Lower leg skin (tissue), 4 donors: ENCODE measurements at places on chromosomes 3 and 15.

- peak; percentile 74 for DNase-seq
Observed at GRCh38 chr15:28902856-28903255, 17.1 kb downstream of the APBA2 start.

- DNase-seq = no peak
Observed at GRCh38 chr3:152443212-152444023, 174.7 kb downstream of the MBNL1 start.

DNA sequence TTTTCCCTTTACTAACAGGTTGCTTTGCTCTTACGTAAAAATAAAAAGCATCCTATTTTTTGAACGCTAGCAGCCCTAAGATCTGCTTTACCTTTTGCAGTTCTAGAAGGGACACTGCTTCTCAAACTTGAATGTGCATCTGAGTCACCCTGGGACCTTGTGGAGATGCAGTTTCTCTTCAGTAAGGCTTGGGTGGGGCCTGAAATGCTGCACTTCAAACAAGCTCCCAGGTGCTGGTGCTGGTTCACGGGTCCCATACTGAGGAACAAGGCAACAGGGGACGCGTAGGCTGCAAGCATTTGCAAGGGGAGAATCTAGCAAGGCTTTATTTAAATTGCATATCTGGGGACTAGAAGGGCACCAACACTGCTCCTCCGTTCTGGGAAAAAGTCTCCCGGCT is 30.0 kb downstream of the MB21D2 start:
- DNase-seq = no peak

DNA sequence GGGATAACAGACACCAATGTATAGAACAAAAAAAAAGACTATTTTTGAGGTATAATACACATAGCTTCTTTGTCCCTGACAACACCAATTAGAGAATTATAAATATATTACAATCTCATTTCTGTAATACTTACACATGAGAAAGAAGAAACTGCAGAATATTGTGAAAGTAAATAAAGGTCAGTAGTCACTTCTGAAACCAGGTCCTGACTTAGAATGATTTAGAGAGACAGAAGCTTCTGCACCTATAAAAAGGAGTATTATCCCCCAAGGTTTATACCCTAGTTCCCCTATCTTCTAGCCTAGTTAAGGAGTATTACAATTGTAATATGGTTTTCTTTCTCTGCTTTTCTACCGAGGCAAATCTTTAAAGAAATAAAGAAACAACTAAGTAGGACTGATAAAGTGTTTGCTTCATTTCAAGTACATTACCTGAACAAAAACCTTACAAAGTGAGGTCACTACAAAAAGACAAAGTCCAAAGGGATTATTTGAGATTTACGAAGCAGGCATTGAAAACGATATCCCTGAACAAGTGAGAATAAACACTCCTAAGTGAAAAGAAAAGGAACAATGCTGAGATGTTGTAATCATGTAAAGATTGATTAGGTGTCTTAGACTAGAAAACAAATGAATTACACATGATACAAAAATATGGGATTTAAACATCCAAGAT is 103.0 kb downstream of the GBE1 start:
- DNase-seq = no peak

DNA sequence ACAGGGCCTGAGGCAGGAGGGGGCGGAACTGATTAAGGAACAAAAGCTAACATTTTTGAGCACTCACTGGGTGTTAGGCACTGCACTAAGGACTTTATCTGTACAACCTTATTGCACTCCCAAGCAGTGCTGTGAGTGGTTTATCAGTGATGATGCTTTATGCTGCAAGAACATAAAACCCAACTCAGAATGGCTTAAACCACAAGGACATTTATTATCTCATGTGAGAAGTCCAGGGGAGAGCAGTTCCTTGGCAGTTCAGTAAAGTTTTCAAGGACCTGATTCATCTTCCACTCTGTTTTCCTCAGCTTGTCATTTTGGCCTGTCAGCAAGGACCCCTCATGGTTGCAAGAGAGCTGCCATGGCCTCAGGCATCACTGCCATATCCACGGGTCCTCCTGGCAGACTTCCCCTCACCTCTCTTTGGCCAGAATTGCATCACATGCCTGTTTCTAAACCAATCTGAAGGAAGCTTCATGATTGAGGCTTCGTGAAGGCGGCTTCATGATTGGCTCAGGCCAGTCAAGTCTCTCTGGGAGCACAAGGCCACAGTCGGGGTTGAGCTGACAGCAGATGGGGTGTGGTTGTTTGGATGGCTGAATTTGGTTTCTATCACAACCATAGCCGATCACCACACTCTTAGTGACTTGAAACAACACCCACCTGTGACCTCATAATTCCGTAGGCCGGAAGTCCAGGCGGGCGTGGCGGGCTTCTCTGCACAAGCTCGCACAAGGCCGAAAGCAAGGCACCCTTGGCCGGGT is 15.8 kb downstream of the EFCC1 start:
- DNase-seq = no peak

DNA sequence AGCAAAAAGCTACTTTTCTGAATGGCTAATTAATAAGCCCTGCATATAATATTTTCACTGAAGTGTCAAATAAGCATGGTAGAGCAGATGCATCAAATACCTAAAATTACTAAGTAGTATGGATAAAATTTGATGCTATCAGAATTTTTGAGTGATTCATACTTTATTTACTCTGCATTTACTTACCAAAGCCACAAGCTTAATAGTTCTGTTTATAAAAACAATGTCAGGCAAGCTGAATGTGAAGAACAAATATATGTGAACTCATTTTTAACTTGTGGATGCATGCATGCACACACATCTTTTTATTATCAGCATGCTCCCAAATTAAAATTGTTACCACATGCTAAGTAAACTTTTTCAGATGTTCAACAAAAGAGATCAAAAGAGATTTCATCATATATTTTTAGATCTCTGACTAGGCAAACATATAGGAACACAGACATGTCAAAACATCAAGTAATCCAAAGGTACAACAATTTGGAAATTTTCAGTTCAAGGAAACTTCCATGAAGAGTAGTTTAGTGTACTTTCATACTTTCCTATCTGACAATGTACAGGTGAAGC is 969.4 kb downstream of the ROBO1 start:
- DNase-seq = no peak

DNA sequence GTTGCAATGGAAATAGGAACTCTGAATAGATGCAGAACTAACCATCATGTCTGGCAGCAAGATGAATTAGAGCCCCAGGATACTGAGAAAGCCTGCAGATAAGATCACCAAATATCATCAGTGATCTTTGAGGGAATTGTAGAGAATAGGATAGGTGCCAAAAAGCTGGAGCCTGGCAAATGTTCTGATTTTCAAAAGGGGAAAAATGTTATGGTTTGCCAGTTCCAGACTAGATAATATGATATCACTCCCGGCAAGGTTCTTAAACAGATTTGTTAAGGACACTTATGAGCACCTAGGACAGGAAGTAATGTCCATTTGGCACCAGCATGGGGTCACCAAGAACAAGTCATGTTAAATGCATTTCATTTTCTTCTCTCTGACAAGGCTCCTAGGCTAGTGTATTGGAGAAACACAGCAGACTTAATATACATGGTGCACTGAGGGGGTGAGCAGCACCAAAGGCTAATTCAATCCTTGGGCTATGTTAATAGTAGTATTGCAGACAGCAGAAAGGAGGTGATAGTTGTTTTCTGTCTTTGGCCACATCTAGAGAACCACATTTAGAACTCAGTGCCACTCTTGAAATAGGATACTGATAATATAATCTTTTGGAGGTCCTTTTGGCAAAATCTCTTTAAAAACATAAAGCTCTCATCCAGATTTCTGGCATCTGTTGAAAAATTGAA is 4.8 kb downstream of the SRGAP3 start:
- no peak for DNase-seq

DNA sequence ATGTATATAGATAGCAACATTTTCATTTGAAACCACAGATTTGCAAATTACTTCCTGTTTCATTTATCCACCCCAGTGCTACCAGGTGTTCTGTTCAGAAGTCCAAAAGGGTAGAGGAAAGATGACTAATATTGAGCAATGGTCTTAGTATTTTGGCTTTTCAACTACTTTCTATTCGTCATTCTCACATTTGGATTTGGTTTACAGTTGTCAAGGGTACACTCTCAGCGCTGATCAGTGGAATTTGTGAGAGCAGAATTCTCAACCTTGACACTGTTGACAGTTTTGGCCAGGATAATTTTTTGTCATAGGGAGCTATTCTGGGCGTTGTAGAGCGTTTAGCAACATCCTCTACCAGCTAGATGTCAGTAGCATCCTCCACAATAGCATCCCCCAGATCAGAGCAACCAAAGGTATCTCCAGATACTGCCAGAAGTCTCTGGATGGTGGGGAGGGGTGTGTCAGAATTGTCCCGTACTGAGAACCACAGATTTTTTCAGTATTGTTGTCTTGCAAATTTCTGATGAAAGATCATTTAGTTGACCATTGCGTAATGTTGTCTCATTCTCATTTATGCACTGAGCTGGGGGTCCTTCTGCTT is 4.2 kb downstream of the HMCES start:
- DNase-seq = no peak

DNA sequence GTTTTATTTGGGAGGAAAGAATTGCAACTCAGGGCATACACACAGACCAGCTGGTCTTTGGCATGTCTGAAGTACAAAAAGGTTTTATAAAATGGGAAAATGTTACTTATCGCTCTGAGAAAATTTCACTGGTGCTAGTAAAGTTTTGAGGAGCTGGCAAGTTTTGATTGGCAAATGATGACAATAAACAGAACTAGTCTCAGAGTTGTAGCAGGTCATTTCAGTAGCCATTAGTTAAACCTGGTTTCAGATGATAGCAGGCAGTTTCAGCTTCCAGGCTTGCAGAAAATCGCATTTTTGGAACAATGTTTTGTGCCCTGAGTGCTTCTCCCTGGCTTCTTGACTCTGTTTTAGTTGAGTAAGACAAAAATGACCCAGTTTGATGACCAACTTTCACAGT is 10.7 kb downstream of the B2M start:
- peak; percentile 3 for DNase-seq

DNA sequence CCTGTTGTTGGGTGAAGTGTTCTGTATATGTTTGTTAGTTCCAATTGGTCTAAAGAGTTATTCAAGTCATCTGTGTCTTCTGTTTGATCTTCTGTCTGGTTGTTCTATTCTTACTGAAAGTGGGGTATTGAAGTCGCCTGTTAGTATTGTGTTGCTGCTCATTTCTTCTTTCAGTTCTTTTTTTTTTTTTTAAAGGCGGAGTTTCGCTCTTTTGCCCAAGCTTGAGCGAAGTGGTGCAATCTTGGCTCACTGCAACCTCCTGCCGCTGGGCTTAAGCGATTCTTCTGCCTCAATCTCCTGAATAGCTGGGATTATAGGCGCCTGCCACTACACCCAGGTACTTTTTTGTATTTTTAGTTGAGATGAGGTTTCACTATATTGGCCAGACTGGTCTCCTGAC is 23.5 kb downstream of the PFN2 start:
- no peak for DNase-seq

DNA sequence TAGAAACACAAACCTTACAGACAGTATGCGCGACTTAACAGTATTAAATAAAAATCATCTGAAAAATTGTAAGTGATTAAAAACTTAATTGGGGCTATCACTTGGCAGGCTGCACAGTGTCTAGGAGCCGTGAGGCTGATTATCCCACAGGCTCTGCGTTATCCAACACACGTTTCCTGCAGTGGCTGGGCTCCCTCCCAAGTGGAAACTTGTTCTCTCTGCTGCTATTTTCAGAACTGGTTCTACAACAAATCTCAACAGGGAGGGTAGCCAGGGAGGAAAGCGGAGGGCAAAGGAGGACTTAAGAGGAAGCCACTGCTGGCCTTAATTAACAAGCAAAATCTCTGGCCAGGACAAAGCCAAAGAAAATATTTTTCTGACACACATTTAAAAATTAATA is 555.2 kb downstream of the MAGI1 start:
- peak; percentile 64 for DNase-seq

- no peak for DNase-seq
Observed at GRCh38 chr3:183074261-183074660, 25.0 kb downstream of the MCCC1 start.

DNA sequence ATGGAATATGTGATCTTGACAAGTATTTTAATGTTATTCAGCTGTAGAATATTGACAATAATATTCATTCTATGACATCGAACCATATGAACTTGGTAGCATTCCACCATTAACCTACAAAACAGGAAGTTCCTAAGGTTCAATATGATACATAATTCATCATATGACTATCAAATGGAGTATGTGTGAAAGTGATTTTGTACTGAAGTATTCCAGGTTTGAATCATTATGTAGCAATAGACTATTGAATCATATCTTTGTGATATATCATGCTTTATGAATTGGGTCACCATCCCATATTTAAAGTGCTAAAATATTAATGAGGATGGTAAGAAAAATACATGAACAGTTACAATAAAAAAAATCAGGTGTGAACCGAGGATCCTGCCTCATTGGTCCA is 95.1 kb downstream of the TP63 start:
- DNase-seq = no peak

- peak; percentile 80 for DNase-seq
Observed at GRCh38 chr15:66848116-66848515, 146.1 kb downstream of the SMAD6 start.

- no peak for DNase-seq
Observed at GRCh38 chr3:69770219-69770618, 31.0 kb downstream of the MITF start.

DNA sequence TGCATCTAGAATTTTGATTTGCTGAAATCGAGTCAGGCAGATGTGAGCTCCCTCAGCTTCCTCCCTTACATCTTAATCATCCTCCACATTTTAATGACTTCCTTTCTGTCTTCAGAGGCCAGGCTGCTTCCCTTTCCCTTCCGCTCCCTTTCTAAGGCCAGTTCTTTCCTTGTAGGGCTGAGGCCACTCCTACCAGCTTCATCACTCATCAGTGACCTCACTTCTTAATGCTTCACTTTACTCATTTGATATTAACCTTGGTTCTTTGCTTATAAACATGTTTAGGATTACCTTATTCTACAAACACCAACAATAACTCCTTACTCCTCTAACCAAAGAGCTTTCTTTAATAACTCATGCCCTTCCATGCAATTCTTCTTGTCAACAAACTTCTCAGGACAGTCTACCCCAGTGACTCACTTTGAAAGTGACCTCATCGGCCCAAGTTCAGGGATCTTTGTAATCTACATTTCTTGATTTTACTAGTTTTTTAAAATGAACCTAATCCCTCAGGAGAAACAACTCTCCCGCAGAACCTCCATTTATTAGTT is 23.9 kb downstream of the ILDR1 start:
- DNase-seq = no peak

DNA sequence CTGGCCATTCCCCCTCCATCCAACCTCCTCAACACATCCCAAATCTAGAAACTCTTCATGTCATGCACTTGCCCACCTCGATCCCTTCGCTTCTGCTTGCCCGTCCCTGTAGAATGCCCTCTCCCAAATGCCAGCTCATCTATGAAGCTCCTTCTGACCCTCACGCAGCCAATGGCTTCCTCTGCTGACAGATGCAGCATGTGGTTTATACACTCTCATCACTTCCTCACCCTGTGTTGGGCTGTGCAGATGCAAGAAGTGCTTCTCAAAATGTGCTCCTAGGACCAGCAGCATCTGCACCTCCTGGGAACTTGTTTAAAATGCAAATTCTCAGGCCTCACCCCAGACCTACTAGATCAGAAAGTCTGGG is 51.7 kb downstream of the SEMA5B start:
- DNase-seq = no peak

- no peak for DNase-seq
Observed at GRCh38 chr3:171428321-171428787, 31.9 kb downstream of the TNIK start.

- no peak for DNase-seq
Observed at GRCh38 chr3:86990012-86990733, 776 bp downstream of the VGLL3 start.

- DNase-seq = no peak
Observed at GRCh38 chr15:20348291-20348899, 193.2 kb downstream of the GOLGA6L6 start.
